ENCODE measurements at places on chromosomes 5 and 9. TPM values are rescaled to one million over a fixed set of nuclear protein-coding genes. Genes with fewer than 3 reads are reported as not detected.

GRCh38 chr5:37663538-37663937, 176.3 kb downstream of the GDNF start:
- DNase-seq, result no peak

Gene FUT7
- polyA plus RNA-seq, result 0.04 TPM

DNA sequence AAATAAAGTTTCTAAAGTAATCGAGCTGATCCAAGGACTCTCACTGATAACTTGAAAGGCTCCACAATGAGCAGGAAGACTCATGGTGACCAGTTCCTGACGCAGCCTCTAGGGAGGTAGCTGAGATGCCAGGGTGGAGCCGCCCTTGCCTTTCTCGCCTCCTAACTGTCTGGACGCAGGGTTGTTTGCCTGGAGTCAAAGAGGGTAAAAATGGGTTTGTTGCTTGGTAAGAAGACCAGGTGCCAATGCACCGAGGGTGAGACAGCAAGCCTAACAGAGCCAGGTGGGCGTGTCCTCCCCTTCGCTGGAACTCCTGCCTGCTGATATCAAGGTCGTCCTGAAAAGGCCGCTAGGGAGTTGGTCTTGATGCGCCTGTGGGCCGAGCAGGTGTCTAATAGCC, 48.6 kb upstream of the FCN1 start:
- DNase-seq, result no peak

Gene SLC35A4
- polyA plus RNA-seq, result 87.5 TPM

Gene EPB41L4A
- polyA plus RNA-seq, result 27.1 TPM

Gene SLC34A3
- polyA plus RNA-seq, result 11.9 TPM
